Glomerular endothelial cell (primary cell): ENCODE measurements at places on chromosomes 2 and 18.

DNA sequence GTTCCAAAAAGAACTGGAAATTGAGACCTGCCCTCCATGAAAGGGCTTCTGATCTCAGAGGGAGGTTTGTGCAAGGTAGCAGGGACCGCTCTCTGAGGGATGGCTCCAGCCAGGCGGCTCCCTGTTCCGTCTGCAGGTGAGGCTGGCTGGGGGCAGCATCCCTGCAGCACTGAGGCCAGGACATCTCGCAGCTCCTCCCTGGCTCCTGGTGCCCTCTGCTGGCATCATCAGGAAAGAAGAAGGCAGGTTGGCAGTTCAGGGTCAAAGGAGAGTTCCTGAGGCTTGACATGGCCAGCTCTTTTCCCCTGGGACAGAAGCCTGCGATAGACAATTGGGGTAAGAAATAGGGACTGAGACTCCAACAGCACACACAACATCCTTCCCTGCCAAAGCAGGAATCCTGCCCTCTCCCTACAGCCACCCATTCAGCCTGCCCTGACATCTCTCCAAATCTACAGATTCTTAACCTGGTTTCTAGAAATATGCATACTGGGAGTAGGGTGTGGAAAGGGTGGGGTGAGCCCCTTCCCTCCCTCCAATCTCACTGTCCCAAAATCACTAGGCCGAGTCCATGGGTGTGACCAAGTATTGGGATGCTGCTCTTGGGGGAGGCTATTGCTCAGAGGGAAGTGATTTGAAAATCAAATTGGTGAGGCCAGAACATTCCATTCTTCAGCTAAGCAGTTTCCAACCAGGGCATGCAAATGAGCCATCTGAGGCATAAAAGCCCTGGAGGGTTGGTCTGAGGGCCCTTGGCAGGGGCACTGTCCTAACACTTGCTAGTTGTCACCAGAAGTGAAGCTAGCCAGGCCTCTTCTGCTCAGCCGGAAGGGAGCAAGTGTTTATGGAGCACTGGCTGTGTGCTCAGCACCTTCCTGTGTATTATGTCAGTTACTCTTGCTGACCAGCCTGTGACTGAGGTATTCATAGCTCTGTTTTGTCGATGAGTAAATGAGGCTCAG, 185.4 kb downstream of the TFCP2L1 start:
- DNase-seq: no peak

DNA sequence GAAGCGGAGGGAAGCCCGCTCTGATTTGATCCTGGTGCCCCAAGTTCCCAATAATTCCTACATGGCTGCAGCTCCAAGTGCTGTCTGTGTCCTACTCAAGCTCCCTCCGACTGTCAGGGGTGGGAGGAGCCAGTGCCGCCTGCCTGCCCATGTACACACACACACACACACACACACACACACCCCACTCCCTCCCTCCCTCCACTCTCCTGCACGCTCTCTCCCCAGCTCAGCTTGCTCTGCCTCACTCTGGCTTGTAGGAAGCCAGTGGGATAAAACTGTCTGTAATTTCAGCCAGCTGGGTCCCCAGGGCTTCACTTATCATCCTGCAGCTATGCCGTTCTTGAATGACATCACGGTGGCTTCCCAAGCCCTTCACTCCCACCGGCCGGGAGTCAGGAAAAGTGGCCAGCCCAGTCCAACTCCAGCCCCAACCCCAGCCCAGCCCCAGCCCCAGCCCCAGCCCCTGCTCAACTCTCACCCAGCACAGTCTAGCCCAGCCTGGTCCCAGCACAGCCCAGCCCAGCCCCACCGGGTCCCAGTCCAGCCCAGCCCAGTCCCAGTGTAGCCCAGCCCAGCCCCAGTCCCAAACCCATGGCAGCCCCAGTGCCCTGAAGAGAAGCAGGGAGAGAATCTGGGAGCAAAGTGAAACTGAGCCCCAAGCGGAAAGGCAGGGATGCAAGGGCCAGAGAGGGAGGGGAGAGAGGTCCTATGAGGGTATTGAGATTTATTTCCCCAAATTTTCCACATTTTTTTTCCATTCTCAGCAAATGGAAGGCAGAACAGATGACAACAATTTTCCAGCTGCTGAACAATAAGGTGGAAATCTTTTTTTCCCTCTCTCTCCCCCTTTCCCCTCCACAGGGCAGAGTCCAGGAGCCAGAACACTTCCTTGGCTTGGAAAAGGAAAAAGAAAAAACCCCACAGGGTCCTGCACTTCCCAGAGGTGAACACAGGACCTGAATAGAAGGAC, 144.0 kb downstream of the TNS1 start:
- no peak for DNase-seq

DNA sequence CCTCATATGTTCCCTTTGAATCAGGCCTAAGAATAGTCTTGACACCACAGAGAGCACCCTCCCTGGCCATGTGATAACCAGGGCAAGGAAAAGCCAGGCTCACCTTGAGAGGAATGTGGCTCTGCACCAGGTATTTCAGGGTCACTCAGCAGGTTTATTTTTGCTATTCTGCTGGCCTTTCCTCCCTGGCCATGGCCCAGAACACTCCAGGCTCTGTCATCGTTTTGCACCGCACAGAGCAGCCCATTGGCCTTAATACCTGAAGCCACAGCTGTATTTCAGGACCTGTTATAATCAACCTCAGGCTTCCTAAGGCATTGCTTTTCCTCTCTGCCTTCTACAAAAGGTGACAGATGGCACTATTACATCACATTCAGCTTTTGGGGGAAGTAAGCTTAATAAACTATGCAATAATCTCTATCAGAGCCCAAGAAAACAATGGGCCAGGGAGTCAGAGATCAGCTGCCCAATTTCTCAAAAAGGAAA, 668.3 kb downstream of the IRS1 start:
- DNase-seq: no peak

- no peak for DNase-seq
Measured at GRCh38 chr2:238700117-238700457, 147.8 kb upstream of the TWIST2 start.

GRCh38 chr2:177767768-177768167, 304.8 kb downstream of the PDE11A start:
- no peak for DNase-seq

GRCh38 chr18:13565228-13565627, 161.1 kb downstream of the FAM210A start:
- no peak for DNase-seq

GRCh38 chr2:234885118-234885517, 66.7 kb upstream of the SH3BP4 start:
- DNase-seq: no peak

DNA sequence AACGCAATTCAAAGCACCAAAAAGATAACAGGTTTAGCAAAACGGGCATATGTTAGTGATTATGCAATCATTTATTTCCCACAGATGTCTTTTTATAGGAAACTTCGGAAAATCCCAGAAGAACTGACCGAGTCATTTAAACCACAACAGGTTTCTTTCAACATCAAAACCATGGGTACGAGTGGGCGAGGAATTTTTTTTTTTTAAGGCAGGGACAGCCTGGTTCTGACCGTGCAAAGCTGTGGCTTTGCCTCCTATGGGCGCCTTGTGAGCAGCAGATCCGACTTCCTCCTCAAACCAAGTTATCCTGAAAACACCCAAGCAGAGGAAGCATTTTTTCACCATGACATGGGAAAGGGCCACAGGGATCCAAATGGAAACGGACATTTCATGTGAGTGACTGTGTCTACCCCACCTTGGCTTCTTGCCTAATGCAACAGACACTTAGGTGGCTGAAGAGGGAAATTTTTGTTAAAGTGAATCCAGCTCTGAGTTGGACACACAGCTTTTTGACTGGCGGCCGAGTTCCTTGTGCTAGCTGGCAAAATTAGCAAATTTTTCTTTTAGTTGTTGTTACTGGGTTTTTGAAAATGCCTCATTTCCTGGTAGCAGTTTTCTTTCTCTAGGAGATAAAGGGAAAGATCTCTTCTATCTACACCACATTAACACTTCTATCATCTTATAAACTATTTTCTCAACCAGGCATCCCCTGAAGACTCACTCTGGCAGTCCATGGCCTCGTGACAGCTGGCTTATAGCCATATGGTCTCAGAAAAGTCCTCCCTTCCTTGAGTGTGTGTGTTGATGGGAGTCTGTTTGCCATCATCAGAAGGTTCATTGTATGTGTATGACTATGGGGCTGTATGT, 487.4 kb upstream of the ZEB2 start:
- DNase-seq: peak; percentile 81

DNA sequence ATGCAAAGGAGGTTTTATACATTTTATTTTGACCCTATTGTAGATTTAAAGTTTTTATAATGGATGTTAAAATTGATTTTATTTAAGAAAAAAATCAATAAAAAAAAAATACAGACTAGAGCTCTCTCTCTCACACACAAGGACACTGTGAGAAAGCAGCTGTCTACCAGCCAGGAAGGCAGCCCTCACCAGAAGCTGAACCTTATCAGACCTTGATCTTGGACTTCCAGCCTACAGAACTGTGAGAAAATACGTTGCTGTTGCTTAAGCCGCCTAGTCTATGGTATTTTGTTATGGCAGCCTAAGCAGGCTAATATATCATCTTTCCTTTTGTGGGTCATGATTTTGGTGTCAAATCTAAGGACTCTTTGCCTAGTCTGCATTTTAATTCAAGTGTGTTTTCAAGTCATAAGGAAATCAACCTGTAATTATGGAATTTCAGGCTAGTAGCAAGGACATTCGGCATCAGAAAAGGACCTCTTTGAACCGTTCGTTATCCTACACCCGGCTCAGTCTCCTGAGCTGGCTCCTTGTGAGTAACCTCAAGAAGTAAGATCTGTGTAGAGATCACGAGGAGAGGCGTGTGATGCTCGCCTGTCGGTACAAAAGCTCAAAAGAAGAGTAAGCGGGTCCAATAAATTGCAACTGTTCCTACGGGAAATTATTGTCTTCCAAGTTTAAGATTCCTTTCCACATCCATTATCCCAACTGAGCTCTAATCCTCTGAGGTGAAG, 98.2 kb downstream of the PDCL3 start:
- no peak for DNase-seq

- no peak for DNase-seq
Measured at GRCh38 chr2:122340246-122340645, 584.8 kb downstream of the TSN start.
